Endodermal cell (in vitro differentiated cells): ENCODE measurements at places on chromosomes 3 and 15. TPM values are rescaled to one million over a fixed set of nuclear protein-coding genes. Genes with fewer than 3 reads are reported as not detected.

DNA sequence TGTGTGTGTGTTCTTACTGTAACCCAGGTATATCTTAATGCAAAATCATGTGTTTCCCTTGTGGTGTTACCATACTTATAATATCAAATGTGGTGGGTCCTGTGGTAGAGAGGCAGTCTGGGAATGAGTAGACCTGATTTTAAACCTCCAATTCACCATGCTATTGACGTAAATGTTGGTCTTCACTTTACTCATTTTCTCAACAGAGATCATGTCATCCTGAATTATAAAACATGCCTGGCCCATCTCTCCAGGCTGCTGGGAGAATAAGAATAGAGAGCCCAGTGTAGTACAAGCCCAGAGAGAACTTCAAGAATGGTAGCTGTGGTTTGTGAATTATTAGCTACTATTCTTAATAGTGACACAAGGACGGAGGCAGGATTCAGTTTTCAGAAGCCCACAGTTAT is 88.1 kb downstream of the MBNL1 start:
- DNase-seq = no peak
- no peak overlapping the region for H3K4me3 ChIP-seq
- no peaks in the 10 kb centered on the region for H3K27me3 ChIP-seq
- H3K27ac ChIP-seq = no peak overlapping the region

GRCh38 chr15:68365140-68365745 is 66.7 kb downstream of the ITGA11 start:
- no peaks in the 10 kb centered on the region for H3K27me3 ChIP-seq
- H3K4me3 ChIP-seq = no peak overlapping the region
- DNase-seq = no peak
- no peak overlapping the region for H3K27ac ChIP-seq

DNA sequence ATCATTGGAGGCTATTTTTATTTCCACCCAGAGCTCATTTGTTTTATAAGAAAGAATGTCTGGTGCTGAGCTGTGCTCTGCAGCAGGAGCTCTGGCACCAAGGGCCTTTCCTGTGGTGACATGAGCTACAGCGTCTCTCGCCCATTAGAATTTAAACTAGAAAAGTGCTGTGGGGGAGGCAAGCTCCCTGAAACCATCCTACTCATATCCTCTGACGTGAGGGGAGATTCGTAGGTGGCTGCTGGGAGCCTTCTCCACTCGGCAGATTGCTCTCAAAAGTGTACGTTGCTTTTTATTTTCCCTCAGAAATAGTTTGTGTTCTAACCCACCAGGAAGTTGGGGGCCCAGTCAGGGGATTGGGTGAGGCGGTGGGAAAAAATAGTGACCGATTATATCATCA is 76.3 kb upstream of the ARHGEF3 start:
- no peaks in the 10 kb centered on the region for H3K27me3 ChIP-seq
- peaks cover 4% of the 10 kb centered on the region for H3K4me1 ChIP-seq
- H3K36me3 ChIP-seq = no peaks in the 10 kb centered on the region
- H3K27ac ChIP-seq = no peak overlapping the region
- DNase-seq = no peak
- H3K4me3 ChIP-seq = no peak overlapping the region

- no peak overlapping the region for H3K4me3 ChIP-seq
- H3K27me3 ChIP-seq = no peaks in the 10 kb centered on the region
- no peaks in the 10 kb centered on the region for H3K36me3 ChIP-seq
Measured at GRCh38 chr3:156050918-156051317, 69.5 kb upstream of the KCNAB1 start.

- no peak overlapping the region for H3K27ac ChIP-seq
- H3K4me3 ChIP-seq = no peak overlapping the region
- DNase-seq = no peak
- no peaks in the 10 kb centered on the region for H3K36me3 ChIP-seq
- no peaks in the 10 kb centered on the region for H3K4me1 ChIP-seq
Measured at GRCh38 chr15:69125236-69125635, 35.2 kb upstream of the GLCE start.

GRCh38 chr15:91553196-91553854 is 300.2 kb upstream of the SLCO3A1 start:
- peak overlapping the region; percentile 66 for H3K27ac ChIP-seq
- no peaks in the 10 kb centered on the region for H3K4me1 ChIP-seq
- H3K36me3 ChIP-seq = no peaks in the 10 kb centered on the region
- H3K27me3 ChIP-seq = no peaks in the 10 kb centered on the region

GRCh38 chr15:42736793-42737528 is at the start of gene CDAN1:
TSS of gene CDAN1 (minus strand) at chr15:42737128. CDS start at chr15:42737102, 26 bp downstream.
- H3K36me3 ChIP-seq = peaks cover 34% of the 10 kb centered on the region
- peak within 1 kb of the TSS; percentile 70 for H3K27ac ChIP-seq
- peak; percentile 97 for DNase-seq
- peaks cover 4% of the 10 kb centered on the region for H3K4me1 ChIP-seq
- H3K27me3 ChIP-seq = no peaks in the 10 kb centered on the region

GRCh38 chr3:141411251-141411771 is 43.0 kb downstream of the ZBTB38 start:
- no peaks in the 10 kb centered on the region for H3K27me3 ChIP-seq
- H3K36me3 ChIP-seq = peaks cover 33% of the 10 kb centered on the region
- no peak overlapping the region for H3K4me3 ChIP-seq
- peaks cover 18% of the 10 kb centered on the region for H3K4me1 ChIP-seq
- no peak overlapping the region for H3K27ac ChIP-seq

GRCh38 chr3:66280304-66280703 is 59.5 kb downstream of the SLC25A26 start:
- H3K27me3 ChIP-seq = no peaks in the 10 kb centered on the region
- no peaks in the 10 kb centered on the region for H3K4me1 ChIP-seq
- no peaks in the 10 kb centered on the region for H3K36me3 ChIP-seq
- no peak for DNase-seq

NR2E3 gene
- 0.15 to 0.77 TPM (median 0.19 TPM) in 3 replicates for total RNA-seq

POPDC2 gene
- 0.40 to 0.95 TPM (median 0.59 TPM) in 3 replicates for total RNA-seq

- no peak overlapping the region for H3K27ac ChIP-seq
- H3K4me3 ChIP-seq = peak overlapping the region; percentile 70
- H3K36me3 ChIP-seq = no peaks in the 10 kb centered on the region
- peaks cover 25% of the 10 kb centered on the region for H3K4me1 ChIP-seq
- H3K27me3 ChIP-seq = no peaks in the 10 kb centered on the region
- DNase-seq = peak; percentile 85
Measured at GRCh38 chr15:74203914-74204431, 1.4 kb upstream of the STRA6 start.

MITF gene
- total RNA-seq = 1.8 to 3.9 TPM (median 2.3 TPM) in 3 replicates

CHRM5 gene
- total RNA-seq = not detected in 3 replicates

GRCh38 chr3:99868311-99868646 is 50.6 kb downstream of the CMSS1 start:
- H3K27me3 ChIP-seq = no peaks in the 10 kb centered on the region
- no peak overlapping the region for H3K4me3 ChIP-seq
- no peaks in the 10 kb centered on the region for H3K36me3 ChIP-seq
- peak; percentile 67 for DNase-seq
- peaks cover 7% of the 10 kb centered on the region for H3K4me1 ChIP-seq

GRCh38 chr3:116607205-116607604 is 102.4 kb upstream of the TUSC7 start:
- no peaks in the 10 kb centered on the region for H3K36me3 ChIP-seq
- no peak overlapping the region for H3K27ac ChIP-seq
- H3K4me1 ChIP-seq = no peaks in the 10 kb centered on the region

TMOD2 gene
- total RNA-seq = 0.38 to 2.5 TPM (median 1.2 TPM) in 3 replicates

TRPM1 gene
- not detected in 3 replicates for total RNA-seq

- H3K27ac ChIP-seq = no peak within 1 kb of the TSS
- peak; percentile 98 for DNase-seq
Measured at GRCh38 chr3:51706788-51707731, at the start of gene GRM2. TSS of gene GRM2 (plus strand) at chr3:51707068. CDS start at chr3:51708984, 1,916 bp downstream.

- no peak overlapping the region for H3K4me3 ChIP-seq
- peak; percentile 78 for DNase-seq
- H3K27ac ChIP-seq = no peak overlapping the region
- peaks cover 100% of the 10 kb centered on the region for H3K27me3 ChIP-seq
- no peaks in the 10 kb centered on the region for H3K4me1 ChIP-seq
- no peaks in the 10 kb centered on the region for H3K36me3 ChIP-seq
Measured at GRCh38 chr15:89378296-89379151, 43.9 kb upstream of the POLG start.
